ENCODE measurements at places on chromosomes 5 and 9.

GRCh38 chr9:27453860-27454553 lies 70.1 kb upstream of the IFNK start:
- DNase-seq, result no peak

DNA sequence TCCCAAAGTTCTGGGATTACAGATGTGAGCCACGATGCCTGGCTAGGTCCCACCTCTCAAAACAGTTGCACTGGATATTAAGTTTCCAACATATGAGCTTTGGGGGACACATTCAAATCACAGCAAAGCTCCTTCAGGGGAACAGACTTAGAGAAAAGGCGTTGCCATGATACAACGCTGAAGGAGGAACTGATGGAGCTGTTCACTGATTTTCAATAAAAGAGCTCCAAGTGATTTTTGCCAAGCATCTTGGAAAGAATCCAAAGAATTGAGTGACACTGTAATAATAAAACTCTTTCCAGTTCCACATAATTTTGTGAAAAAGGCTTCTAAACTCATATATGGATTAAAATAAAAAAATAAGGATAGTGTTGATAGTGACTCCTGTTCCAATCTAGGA lies 72.5 kb downstream of the CSNK1A1 start:
- no peak for DNase-seq

- no peak for DNase-seq
These were observed 594.5 kb downstream of the PDE4D start for GRCh38 chr5:59299006-59299405.

DNA sequence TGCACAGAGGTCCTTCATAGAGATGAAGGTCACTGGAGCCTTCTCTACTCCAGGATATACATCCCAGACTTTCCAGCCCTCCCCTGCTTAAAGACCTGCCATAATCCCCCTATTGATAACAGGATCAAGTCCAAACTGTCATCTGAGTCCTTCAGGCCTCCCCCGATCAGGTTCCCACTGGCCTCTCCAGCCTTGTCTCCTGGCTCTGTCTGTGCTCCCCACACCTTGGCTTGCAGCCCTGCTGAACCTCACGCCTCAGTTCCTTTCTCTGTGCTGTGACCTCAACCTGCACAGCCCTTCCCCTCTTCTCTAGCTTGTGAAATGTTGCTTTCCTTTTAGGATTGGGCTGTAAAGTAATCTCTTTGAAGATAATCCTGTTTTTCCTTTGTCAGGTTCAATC lies 2.5 kb upstream of the HRH2 start:
- no peak for DNase-seq

DNA sequence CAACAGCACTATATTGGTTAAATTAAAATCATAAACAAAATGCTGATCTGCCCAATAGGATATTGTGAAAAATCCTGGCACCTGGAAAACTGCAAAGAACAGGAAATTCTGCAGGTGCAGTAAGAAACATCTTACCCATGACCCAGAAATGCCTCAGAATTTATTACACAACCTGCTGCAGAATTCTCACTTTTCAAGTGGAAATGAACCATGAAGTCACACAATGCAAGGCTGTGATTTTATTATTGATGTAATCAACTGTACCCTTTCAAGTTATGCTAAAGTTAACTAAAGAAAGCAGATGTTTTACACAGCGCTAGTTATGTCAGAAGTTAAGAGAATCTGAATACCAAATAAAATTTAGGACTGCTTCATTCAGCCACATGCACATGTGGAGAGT lies 6.0 kb downstream of the STRBP start:
- DNase-seq, result no peak

DNA sequence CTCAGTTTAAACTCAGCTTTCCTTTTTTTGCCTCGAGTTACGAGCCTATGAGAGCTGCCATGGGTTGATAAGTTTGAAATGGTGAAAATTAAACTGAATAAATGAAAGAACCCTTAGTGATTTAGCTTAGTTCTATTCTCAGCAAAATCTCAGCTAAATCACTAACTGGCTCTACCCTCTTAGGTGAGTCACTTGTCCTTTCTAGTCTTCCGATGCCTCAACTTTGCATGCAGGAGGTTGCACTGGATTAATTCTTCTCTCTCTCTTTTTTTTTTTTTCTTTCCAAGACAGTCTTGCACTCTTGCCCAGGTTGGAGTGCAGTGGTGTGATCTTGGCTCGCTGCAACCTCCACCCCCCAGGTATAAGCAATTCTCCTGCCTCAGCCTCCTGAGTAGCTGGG lies 83.9 kb downstream of the PAPPA start:
- no peak for DNase-seq

GRCh38 chr5:81763294-81763928 lies 12.5 kb upstream of the SSBP2 start:
- no peak for DNase-seq

DNA sequence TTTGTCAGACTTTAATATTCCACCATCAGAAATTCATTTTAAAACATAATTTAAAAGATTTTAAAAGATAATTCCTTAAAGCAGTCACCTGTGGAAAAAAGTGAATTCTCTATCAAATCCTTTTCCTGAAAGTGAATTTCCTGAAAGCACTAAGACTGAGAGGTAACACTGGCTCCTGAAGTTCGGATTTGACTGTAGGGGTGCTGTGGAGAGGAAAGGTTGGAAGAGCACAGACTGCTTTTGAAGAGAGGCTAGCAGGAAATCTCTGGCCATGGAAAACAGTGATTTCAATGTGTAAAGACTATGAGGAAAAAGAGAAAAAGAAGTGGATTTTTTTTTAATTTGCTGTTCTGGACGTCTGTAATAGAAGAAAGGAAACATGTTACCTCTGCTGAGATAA lies 35.7 kb upstream of the TMEM161B start:
- DNase-seq, result no peak

DNA sequence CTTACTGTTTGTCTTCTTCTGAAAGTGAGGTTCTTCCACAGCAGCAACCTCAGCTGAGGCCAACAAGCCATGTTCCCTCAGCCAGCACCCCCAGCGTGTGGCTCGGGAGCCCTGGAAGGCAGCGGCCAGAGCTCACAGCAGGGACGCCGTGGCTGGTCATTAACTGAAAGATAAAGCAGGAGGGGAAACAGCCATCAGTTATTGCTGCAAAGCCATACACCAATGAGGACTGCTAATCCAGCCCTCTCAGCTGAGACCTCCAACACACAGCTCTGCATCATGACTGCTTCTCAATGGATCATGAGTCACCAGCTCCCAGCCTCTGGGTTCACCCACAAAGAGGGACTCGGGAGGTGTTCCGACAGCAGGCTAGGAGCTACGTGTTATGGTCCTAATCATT lies 24.3 kb downstream of the ABCA1 start:
- no peak for DNase-seq

DNA sequence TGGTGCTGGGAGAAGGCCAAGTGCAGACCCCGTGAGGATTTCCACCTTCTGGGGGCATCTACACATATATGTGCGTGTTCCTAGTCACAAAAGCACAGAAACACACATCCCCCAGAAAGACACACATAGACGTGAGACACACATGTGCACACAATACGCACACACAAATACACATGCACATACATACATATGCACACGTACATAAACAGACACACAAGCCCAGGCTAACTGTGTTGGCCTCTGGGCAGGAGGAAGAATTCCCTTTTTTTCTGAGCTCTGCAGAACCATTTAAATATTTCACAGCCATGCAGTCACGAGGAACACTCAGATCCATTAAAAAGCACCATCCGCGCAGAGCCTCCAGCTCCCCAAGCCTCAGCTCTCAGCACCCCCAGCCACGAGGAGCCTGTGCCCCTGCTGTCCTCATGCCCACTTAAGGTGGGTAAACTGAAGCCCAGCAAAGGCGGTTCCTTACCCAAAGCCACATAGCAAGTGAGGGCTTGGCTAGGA lies 5.3 kb downstream of the NINJ1 start:
- DNase-seq, result no peak

DNA sequence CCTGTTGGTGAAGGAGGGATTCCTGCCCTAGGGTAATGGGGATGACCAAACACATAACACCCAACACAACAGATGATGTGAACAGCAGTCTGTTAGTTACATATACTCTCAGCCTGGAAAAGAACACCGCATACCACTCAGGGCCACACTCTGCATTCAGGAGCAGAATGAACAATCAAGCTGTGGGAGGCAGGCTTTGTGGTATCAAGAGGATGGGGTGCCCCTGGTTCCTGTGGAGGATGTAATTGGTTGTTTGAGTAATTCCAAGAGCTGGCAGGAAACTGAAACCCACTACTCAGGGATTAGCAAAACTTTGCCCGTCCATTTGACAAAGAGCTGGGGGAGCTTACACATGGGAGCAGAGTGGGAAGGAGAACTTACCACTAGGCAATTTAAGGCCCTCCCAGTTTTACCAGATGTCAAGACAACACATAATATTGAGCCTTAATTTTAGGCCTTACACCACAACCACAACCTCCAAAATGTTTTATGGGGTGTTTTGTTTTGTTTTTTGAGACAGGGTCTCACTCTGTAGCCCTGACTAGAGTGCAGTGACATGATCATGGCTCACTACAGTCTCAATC lies 15.6 kb upstream of the PRKAA1 start:
- peak; percentile 59 for DNase-seq

GRCh38 chr5:146640285-146640896 lies 124.4 kb upstream of the GPR151 start:
- no peak for DNase-seq

- DNase-seq, result no peak
These were observed 683.4 kb upstream of the MEF2C start for GRCh38 chr5:89566340-89566739.

Data from MV-4-11 (cell line).